ENCODE measurements at places on chromosomes 11 and 22.

DNA sequence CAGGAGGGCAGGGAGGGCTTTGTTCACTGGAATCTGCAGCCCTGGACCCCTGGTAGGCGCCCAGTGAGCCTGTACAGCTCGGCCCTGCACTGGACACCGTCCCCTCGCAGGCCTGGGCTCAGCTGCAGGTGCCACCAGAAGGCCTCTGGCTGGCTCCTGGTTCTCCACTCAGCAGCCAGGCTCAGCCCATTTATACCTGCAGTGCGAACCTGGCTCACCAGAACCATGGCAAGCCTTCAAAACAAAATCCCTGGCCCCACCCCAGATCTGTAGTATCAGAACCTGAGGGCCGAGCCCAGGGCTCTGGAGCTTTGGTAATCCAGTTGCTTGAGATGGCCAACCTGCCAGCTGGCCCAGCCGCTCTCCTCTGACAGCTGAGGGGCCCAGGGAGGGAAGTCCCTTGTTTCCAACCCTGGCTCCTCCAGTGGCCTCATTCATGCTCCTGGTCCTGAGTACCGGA lies 870 bp upstream of the FREY1 start:
- DNase-seq = no peak

- peak; percentile 92 for DNase-seq
Observed at GRCh38 chr11:11661326-11662040, 39.7 kb upstream of the GALNT18 start.

DNA sequence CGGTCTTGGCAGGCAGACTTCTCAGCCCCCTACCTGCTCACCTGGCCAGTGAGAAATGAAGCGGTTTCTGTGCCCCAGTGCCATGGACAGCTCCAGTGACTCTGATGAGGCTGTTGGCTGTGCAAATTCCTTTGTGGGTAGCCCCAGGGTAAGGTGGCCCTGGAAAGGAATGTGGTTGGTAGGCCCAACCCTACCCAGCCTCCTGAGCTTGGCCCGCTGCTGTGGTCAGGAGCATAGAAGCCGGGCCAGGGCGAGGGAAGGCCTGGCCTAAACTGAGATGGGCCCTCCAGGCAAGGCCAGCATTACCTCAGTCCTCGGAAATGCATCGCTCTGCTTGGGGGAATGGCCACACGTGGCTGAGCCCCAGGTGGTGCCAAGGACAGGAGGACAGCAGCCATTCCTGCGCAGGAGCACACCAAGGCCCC lies 16.9 kb downstream of the DAGLA start:
- DNase-seq = no peak

- no peak for DNase-seq
Observed at GRCh38 chr11:133082841-133083488, 449.3 kb downstream of the OPCML start.

- no peak for DNase-seq
Observed at GRCh38 chr22:31897842-31898805, 46.2 kb upstream of the YWHAH start.

GRCh38 chr11:103662880-103663279 lies 373.6 kb upstream of the DDI1 start:
- DNase-seq = no peak

GRCh38 chr11:120694726-120695125 lies 183.2 kb downstream of the GRIK4 start:
- DNase-seq = no peak

DNA sequence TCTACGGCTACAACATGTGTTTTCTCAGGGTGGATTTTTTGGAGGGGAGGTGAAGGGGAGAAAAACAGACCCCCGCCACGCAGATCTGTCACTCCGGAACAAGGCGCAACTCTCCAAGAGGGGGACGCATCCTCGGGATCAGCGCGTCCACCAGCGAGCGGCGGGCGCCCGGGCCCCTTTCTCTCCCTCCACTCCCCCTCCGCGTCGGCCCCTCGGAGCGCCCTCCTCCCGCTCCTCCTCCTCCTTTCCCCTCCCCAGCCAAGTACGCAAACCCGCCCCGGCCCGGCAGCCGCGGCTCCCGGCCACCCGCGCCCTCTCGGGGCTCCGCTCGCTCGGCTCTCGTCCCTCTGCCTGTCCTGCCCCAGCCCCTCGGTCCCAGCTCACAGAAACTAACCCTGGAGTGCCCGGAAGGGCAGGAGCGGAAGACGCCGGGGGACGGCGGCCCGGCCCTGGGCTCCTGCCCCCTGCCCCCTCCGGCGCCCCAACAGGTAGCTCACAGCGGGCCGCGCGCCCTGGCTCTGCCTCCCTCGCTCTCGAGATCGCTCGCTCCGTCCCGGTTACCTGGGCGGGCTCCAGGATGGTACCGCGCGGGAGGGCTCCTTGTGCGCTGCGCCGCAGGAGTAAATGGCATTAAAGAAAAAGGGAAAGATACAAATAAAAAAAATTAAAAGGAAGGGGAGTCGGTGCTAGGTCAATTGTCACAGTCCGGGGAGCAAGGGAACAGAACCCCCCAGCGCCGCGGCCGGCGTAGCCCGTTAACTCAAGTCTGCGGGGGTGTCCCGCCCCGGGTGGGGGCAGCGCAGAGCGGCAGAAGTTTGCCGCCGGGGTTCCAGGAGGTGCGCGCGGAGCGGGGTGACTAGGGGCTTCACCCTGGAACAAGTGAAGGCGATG lies 131.4 kb upstream of the C11orf58 start:
- no peak for DNase-seq

DNA sequence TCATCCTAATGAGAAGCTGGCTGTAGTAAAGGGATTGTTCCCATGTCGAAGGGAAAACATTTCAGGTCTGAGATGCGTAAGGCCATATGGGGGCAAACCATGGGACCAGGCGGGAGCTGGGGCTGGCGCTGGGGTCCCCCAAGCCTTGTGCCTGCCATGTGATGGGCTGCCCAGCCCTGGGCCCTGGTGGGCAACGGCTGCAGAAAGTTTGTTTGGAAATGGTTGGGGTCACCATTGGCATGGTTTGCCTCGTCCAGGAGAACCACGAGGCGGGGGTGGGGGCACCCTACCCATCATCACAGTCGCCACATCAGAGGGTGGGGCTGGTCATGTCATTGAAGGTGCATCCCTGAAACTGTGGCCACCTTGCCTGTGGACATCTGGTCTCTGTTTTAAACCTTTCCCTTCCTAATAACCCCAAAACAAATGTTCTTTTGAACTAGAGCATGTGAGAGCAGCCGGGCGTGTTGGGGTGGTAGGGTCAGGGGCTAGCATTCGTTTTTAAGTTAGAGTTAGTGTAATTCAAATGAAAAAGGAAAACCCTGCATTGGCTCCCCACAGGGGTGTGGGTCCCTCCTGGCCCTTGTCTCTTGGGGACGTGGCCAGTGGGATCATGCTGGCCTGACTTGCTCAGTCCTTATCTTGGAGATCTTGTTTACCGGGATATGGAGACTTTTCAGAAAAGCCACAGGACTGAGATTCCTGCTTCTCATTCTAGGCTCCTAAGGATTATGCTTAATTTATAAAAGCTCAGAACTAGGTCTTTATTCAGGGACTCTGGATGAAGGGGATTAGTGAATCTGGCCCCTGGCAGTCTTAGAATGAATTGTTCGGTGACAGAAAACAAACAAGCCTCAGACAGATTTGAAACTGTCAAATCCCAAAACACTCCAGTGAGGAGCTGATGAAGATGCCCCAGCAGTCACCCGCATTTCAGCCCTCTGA lies 98.5 kb downstream of the CTTN start:
- DNase-seq = no peak

DNA sequence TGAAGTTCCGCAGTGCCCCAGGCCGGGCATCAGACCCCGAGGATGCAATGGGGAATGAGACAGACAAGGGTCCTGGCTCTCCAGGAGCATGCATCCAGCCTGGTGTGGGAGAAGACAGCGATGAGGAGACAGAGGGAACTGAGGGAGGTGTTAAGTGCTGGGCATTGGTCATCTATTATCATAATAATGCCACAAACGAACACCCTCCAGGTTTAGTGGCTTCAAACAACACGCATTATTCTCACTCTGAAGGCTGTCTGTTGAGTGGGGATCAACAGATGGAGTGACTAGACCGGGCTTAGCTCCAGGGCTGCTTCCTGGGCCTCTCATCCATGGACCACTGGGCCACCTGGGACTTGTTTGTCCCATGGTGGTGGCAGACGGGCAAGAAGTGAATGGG lies 48.6 kb downstream of the MCM5 start:
- no peak for DNase-seq

GRCh38 chr11:102936864-102937509 lies 18.5 kb downstream of the MMP13 start:
- DNase-seq = no peak

GRCh38 chr22:30694171-30694639 lies 469 bp upstream of the OSBP2 start:
- peak; percentile 20 for DNase-seq

DNA sequence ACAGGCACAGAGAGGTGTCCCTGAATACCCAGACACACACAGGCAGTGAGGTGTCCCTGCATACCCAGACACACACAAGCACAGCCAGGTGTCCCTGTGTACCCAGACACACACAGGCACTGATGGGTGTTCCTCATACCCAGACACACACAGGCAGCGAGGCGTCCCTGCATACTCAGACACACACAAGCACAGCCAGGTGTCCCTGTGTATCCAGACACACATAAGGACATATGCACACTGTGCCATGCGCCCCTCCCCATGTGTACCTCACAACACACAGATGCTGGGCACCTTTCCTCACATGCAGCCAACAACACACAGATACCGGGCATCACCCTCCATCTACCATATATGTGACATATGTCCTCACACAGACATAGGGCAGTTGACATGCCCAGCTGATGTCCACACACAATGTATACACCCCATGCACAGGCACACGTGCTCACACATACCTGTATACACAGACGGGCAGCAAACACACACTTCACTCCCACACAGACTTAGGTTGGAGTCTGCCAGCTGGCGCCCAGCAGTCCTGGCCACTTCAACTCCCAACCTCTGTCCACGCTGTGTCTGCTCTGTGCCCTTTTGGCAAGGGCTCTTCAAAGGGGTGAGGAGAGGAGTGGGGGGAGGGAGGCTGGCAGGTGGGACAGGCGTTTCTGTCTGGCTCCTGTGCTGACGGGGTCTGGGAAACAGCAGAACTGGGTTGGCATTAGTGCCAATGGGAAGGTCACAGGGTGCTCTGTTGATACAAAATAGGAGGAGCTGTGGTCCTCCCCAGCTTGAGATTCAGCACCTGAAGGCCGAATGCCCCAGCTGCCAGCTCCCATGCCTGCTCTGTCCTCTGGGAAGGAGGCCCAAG lies 69.4 kb upstream of the ALX4 start:
- DNase-seq = no peak

DNA sequence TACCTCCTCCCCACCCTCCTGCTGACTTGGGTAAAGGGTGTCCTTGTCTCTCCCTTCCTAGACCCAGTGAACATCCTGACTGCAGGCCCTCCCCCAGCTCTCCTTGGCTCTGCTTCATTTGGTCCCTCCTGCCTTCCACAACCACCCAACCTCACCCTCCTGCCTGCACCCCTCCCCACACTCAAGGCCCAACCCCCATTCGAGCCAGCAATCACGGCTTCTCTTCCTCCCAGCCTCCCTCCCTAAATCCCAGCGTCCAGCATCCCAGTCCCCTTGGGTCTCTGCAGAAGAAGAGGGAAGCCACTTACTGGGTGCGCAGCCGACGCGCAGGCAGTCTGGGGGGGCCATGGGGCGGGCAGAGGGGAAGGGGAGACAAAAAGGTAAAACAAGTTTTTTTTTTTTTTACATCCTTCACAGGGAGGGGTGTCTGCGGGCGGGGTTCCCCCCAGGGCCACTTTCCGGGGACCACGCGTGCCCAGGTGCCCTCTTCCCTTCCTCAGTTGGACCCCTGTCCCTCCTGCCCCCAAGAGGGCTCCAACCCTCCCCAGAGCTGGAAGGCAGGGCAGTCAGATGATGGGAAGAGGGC lies 62.5 kb downstream of the SLC22A12 start:
- DNase-seq = no peak

- peak; percentile 88 for DNase-seq
Observed at GRCh38 chr11:94961255-94961654, 12.1 kb downstream of the CWC15 start.

DNA sequence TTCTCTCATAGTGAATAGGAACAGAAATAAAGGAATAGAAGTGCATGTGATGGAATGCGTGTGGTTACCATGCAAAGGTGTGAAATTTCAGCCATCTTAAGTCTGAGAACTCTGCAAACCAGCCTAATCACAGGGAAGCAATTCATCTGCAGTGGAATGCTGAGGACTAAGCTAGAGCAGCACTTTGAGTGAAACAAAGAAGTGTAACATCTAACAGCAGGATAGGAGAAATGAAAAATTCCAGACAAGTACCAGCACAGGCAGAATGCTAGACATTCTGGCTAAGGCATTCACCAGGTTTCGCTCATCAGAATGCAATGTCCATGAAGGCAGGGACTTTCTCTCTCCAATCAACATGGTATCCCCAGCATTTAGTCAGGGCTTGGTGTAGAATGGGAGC lies 41.2 kb upstream of the SLC36A4 start:
- DNase-seq = no peak

- no peak for DNase-seq
Observed at GRCh38 chr11:108693852-108694251, 29.0 kb downstream of the DDX10 start.

GRCh38 chr11:24524156-24524555 lies 27.3 kb downstream of the LUZP2 start:
- no peak for DNase-seq

DNA sequence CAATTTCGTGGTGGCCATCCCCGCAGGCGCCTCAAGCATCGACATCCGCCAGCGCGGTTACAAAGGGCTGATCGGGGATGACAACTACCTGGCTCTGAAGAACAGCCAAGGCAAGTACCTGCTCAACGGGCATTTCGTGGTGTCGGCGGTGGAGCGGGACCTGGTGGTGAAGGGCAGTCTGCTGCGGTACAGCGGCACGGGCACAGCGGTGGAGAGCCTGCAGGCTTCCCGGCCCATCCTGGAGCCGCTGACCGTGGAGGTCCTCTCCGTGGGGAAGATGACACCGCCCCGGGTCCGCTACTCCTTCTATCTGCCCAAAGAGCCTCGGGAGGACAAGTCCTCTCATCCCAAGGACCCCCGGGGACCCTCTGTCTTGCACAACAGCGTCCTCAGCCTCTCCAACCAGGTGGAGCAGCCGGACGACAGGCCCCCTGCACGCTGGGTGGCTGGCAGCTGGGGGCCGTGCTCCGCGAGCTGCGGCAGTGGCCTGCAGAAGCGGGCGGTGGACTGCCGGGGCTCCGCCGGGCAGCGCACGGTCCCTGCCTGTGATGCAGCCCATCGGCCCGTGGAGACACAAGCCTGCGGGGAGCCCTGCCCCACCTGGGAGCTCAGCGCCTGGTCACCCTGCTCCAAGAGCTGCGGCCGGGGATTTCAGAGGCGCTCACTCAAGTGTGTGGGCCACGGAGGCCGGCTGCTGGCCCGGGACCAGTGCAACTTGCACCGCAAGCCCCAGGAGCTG lies 24.8 kb downstream of the ADAMTS15 start:
- DNase-seq = no peak

DNA sequence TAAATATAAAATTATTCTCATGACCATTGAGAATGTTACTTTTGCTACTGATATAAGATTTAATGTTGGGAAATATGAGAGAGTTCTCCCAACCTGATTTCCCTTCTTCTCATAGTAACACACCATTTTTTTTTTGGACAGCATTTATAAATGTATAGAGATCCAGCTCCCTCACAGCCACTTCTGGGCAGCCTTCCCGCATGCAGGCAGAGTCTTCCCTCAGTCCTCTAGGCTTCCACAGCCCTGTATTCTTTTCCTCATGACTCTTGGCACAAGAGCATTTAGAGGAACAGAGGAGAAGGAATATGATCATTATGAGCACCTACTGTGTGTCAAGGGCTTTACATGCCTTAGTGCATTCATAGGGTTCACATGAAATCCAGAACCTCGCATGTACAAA lies 9.0 kb downstream of the DTX4 start:
- DNase-seq = no peak
